Gastrocnemius medialis (tissue), 4 donors: ENCODE measurements at places on chromosomes 7 and 10. TPM values are rescaled to one million over a fixed set of nuclear protein-coding genes. Genes with fewer than 3 reads are reported as not detected.

GRCh38 chr10:112792487-112793201 lies 157.4 kb upstream of the TCF7L2 start:
- DNase-seq, result peak; percentile 40

- no peak for DNase-seq
Measured at GRCh38 chr7:5621776-5622175, 159.7 kb downstream of the RNF216 start.

DNA sequence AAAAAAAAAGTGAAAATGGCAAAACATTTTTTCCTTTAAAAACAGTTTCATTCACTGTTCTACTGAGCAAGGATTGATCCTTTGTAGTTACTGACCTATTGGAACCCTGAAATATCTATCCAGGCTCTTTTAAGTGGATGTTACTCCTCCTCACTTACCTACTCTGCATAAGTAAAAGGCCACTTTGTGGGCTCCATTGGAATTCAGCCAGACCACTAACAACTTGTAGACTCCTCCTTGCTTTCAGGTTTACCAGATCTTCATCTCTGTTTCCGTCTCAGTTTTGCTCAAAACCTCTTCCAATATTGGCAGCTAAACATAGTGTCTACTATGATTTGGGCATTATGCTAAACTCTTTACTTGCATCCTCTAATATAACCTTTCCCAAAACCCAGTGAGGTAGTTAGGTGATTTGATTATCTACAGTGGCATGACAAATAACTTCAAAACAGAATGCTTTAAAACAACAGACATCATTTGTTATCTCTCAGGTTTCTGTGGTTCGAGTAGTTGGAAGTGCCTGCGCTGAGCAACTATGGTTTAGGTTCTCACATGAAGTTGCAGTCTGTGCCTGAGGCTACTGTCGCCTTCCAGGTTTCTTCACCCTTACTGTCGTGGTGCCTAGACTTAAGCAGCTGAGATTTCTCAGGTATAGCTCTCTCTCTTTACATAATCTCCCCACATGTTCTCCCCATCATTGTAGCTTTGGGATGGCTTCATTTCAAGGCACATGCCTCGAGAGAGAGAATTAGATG lies 698.2 kb downstream of the REEP3 start:
- no peak for DNase-seq

- DNase-seq, result no peak
Measured at GRCh38 chr10:27464993-27465392, 39.1 kb upstream of the RAB18 start.

RPEL1 gene
- not detected for total RNA-seq
